Left ventricle myocardium inferior (tissue), 1 donor: ENCODE measurements at places on chromosomes 11 and 22.

DNA sequence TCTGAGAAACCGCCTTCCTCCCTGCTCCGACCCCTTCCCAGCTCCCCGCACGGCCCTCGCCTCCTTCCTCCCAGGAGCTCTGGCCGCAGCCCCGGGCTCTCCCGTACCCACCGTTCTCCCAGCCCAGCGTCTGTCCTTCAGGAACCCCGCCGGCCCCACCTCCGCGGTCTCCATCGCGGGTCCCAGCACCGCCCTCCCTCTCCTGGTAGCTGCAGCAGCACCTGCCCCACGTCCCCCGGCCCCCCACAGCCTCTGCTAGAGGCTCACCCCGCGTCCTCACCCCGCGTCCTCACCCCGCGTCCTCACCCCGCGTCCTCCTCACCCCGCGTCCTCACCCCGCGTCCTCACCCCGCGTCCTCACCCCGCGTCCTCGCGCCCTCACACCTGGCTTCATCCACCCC is 85.9 kb downstream of the WNT7B start:
- DNase-seq, result peak; percentile 16

DNA sequence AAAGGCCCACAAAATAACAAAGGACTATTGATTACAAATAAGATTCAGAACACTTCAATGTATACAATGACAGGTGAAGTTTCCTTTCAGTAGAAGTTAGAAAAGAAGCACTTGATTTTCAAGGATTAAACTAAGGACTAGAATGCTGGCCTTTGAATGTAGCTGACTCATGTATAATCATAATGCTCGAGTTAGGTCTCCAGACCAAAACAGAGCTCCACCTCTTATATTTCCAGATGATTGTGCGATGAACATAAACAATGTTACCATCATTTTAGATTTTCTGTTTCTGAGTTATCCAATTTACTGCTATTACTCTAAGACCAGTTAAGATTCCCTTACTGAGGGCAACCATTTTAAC is 40.4 kb upstream of the RAPSN start:
- DNase-seq, result no peak

DNA sequence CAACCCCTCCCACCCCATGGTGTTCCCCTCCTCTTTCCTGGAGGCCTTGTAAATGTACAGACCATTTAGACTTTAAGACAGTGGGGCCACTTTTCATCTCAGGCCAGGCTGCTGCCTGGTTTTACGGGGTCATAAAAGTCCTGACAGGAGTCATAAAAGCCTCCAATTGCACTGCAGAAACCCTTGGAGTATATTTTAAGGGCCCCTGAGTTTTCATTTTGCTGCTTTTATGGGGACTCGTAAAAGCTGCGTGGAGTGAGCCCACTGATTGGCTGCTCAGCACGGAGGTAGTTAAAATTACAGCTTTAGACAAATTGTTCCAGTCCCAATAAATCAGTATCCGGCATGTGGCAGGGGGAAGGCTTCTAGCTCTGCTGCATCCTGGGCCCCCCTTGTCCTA is 627.6 kb downstream of the NTM start:
- DNase-seq, result no peak

DNA sequence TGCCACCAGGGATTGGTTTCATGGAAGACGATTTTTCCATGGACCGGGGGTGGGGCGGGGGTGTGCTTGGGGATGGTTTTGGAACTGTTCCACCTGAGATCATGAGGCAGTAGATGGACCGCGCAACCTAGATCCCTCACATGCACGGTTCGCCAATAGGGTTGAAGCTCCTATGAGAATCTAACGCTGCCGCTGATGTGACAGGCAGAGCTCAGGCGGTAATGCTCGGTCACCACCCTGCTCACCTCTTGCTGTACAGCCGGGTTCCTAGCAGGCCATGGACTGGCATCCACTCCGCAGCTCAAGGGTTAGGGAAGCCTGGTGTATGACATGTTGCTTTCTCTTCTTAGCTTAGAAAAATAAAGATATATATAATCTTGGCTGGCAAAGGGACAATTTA is 22.0 kb downstream of the RBX1 start:
- DNase-seq, result no peak

- DNase-seq, result no peak
Measured at GRCh38 chr11:78957476-78958245, 383.0 kb upstream of the NARS2 start.

DNA sequence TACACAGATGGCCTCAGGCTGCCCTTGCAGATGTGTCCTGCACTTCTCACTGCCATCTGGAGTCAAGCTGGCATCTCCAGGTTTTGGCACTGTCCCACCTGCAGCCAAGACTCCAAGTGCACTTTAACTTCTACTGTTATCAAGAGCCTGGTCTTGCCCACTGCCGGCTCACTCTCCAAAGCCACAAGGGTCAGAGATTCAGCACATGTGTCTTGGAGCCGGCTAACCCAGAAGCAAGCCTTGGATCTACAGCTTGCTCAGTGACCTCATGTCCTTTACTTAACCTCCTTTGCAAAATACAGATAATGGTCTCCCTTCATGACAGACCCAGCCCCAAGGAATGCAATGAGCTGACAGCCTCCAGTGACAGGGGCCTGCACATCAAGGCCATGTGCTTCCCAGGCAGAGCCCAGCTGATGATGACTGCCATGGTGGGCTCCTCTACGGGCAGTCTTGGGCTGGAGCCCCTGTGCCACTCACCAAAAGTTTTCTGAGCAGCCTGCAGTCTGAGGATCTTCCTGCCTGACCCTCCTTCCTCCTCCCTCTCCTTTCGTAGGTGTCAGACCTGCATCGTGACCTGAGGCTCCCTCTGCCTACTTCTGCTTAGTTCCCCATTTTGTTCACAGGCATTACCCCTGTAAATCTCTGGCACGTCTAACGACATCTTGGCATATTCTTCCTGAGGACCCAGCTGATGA is 9.0 kb downstream of the TP53AIP1 start:
- DNase-seq, result no peak

DNA sequence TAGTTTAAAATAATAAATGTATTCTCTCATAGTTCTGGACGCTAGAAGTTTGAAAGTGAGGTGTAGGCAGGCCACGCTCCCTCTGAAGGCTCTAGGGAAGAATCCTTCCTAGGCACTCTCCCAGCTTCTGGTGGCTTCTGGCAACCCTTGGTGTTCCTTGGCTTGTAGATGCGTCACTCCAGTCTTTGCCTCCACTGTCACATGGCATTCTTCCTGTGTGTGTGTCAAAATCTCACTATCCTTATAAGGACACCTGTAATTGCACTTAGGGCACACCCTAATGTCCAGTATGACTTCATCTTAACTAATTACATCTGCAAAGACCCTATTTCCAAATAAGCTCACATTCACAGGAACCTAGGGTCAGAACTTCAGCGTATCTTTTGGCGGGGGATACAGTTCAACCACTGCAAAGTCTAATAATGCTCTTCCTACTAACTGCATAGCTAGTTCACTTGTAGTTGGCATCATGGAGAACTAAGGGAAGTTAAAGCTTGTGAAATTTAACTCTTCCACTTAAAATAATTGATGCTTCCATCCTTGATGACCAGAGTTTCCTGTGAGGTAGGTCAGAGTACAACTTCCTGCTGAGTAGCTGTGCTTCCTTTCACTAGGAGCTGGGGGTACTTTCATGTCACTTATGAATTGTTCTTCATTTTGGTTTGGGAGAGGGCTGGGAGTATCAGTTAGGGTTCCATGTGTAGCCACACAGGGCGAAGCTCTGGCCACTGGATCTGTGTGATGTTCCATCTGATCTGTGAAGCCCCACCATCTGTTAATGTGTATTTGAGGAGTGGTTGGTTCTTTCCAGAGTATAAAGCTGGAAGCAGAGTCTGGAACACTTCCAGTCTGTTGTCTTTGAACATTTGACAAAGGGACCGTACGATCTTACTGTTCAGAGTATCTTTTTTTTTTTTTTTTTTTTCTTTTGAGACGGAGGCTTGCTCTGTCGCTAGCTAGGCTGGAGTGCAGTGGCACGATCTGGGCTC is 10.5 kb downstream of the YWHAH start:
- no peak for DNase-seq

- no peak for DNase-seq
Measured at GRCh38 chr11:88280673-88281316, 56.7 kb downstream of the CTSC start.

GRCh38 chr11:116680349-116681125 is 92.2 kb downstream of the BUD13 start:
- no peak for DNase-seq

- no peak for DNase-seq
Measured at GRCh38 chr11:364991-365725, 4.1 kb upstream of the B4GALNT4 start.

GRCh38 chr11:1202154-1202775 is 20.6 kb upstream of the MUC5B start:
- peak; percentile 8 for DNase-seq

DNA sequence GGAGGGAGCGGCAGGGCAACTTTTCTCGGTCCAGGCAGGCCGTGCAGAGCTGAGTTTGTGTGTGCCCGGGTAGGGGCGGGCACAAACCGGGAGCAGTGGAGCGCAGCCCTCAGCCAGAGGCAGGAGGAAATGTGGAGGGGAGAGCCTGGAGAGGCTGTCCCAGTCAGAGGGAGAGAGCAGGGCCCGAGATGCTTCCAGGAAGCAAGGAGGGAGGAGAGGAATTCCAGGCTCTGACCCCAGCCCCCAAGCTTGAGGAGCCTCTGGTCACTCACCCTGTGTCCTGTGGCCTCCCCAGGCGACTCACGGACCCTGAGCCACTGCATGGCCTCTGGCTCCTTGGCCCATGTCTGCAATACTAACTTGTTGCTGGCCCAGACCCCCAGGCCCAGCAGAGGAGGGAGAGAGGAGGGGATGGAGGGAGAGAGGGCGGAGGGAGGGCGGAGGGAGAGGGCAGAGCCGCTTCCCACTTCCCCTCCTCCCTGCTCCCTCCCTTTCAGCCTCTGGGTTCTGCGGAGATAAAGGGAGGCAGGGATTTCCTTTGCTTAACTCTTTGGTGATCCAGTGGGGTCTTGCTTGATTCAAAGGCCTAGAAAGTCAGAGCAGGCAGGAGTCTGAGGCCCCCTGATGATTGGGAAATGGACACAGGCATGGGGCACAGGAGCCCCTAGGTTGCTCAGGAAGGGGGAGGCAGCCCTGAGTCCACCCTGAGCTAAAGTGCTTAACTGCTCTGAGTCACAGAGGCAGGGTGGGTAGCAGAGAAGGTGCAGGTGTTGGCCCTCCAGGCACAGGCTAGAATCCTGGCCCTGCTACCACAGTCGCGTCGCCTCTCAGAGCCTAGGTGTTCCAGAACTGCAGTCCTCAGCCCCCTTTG is at the start of gene C1QTNF6:
Gene C1QTNF6, minus strand, starts transcription at position 357 of the 871 bp plus-strand sequence. Its CDS starts 34 bp downstream, at position 323.
- peak; percentile 56 for DNase-seq
